ENCODE measurements at places on chromosomes 2 and 18.

DNA sequence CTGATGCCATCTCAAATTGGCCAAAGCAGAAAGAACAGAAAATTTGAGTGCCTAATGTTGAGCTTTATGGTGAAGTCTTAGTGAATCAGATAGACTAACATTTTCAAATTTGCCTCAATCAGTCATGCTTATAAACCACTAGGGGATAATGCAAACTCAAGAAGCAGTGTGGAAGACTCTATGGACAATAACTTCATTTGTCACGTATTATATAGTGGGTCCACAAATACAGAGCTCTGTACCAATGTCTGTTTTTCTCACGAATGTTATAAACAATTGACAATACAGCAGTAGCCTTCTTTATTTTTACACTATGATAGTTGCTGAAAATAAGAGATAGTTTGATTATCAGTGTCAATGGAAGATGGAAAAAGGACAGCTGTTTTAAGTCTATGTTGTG lies 190.8 kb upstream of the SLC8A1 start:
- DNase-seq = no peak

- peak; percentile 5 for DNase-seq
Measured at GRCh38 chr18:30987467-30988241, 54.9 kb downstream of the DSC3 start.

DNA sequence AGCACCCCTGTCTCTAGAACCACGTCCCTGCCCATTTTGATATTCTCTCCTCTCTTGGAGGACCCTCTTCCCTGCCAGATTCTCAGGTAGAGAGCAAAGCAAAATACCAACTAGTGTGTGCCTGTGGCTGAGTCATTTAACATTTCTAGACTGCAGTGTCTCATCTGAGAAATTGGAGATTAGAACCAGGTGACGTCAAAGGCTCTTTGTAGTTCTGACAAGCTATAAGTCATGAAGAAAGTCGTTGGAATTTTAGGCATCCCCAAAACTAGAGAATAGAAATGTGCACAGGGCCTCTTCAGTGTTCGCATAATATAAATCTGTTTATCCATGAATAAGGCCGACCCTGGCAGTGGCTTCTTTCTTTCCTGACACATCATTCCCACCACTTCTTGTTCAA lies 74.4 kb upstream of the TANC1 start:
- no peak for DNase-seq

GRCh38 chr18:572091-572830 lies 7.9 kb upstream of the CETN1 start:
- DNase-seq = no peak

- no peak for DNase-seq
Measured at GRCh38 chr2:238497610-238498005, 70.9 kb downstream of the ASB1 start.

DNA sequence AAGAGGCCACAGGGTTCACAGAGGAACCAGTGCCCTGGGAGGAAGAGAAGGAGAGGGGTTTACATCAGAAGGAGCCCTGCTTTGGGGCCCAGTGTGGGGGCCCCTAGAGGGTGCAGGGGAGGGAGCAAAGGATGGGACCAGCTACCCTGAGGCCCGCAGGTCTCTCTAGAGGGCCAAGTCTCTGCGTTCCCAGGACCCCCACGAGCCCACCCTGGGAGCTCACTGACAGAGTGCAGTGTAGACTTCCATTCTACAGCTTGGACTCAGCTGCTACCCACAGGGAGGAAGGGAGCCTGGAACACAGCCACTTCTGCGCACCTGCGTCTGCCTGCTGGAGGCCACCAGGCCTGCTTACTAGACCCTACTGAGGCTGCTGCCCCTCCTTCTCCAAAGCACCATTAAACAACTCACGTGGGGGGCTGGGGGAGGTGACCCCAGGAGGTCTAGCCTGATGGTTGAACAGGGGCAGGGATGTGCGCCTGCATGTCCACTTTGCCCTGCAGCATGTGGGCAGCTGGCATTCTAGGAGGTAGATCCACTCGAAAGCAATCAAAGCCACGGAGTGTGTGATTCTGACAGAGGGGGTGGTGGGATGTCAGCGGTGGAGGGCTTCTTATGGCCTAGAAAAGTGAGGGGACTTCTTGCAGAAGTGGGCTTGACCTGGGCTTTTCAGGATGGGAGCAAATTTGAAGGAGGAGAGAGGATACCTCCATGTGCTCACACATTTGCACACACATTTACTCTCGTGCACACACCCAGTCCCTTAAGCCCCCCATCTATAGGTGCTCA lies 90.2 kb downstream of the ZFP36L2 start:
- no peak for DNase-seq

All from suppressor macrophage treated with lipopolysaccharide for 4 hours (primary cell).